Fibroblast of the aortic adventitia (primary cell): ENCODE measurements at places on chromosomes 4 and X.

- no peak for DNase-seq
Observed at GRCh38 chrX:136950211-136950610, 69.7 kb upstream of the RBMX start.

- DNase-seq, result no peak
Observed at GRCh38 chr4:146462251-146462650, 59.5 kb downstream of the SLC10A7 start.

- DNase-seq, result no peak
Observed at GRCh38 chrX:31652650-31653049, 580.8 kb upstream of the FTHL17 start.

- peak; percentile 76 for DNase-seq
Observed at GRCh38 chr4:20544645-20545044, 155.6 kb upstream of the PACRGL start.

DNA sequence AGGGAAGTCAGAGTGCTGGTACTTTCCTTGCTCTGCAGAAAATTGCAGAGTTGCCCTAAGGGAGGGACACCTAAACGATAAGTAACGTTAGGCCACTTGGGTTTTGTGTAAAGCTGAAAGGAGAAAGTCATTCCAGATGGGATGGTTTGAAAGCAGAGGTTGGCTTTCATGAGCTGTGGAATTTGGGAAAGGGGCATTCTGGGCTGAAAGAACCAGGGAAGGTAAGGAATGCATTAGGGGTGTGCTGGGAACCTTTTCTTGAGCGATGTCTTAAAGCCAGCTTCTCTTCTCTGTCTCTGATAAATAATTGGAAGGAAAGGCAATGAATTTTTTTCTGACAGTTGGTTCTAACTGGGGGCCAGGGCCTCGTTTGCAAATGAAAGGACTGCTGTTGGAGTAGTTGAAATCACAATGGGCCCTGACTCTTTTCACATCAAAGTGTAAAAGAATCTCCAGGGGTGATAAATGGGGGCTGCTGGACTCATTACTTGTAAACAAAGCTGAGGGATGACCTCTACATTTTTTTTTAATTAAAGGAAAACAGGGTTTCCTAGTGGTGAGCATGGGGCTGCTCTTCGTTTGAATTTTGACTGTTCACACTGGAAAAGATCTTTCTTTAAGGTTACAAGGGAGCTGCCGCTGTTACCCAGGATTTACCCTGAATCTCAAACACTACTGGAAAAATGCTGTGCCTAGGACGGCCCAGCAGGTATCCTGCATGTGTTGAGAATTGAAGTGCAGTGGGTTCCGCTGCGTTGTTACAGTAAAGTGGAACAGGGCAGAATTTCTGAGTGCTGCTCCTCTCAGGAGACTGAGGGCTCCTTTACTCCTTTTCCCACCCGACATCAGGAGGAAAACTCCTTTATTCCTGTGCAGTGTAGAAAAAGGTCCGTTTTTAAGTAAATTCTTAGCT, 25.0 kb downstream of the AFF1 start:
- no peak for DNase-seq

GRCh38 chr4:88522702-88523324, 763 bp downstream of the PYURF start:
- peak; percentile 49 for DNase-seq

- DNase-seq, result no peak
Observed at GRCh38 chr4:16661813-16662212, 236.6 kb downstream of the LDB2 start.

GRCh38 chr4:2292646-2293108, 30.8 kb upstream of the MXD4 start:
- peak; percentile 89 for DNase-seq

- no peak for DNase-seq
Observed at GRCh38 chrX:153681175-153681574, 6.6 kb upstream of the SLC6A8 start.

DNA sequence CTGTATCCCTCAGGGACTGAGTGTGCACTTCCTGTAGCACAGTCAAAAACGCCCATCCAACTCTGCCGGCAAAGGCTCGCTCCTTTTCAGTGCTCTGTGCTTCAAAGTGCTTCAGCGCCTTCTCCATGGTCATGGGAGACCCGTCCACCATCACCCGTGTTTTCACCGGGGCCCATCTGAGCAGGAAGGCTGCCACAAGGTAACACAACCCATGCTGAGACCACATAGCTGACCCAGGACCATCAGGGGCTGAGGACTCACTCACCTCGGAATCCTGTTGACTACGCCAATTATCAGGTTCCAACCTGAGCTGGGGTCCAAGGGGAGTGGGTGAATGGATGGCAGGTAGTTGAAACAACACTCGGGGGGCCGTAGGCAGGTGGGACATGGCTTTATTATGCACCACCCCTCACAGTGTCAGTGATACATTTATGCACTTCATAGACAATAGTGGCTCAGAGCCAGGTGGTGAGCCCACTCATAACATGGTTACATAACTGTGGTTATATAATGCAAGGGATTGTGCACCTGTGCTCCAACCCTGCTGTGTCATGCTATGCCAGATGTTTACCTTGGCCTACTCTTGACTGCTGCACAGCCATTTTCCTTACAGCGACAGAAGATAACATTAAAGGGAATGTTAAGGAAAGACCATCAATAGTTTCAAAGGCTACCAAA, 227.8 kb downstream of the ADGRL3 start:
- no peak for DNase-seq

- no peak for DNase-seq
Observed at GRCh38 chr4:163467082-163467770, 6.3 kb downstream of the TKTL2 start.

DNA sequence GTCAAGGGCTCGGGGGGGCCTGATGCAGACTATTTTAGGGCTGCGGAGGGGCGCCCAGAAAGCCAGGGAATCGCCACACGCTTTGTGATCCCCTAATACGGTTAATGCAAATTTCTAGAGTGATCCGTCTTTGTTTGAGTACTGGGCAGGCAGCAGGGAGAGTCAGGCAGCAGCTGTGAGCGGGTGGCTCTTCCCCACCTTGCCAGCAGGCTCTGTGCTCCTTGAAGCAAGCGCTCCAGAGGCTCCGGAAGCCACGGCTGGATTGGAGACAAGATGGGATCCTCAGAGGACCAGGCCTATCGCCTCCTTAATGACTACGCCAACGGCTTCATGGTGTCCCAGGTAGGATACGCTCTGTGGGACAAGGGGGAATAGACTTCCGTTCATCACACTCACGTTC, at the start of gene ASMT:
Gene ASMT, plus strand, starts transcription at position 133 of the 400 bp plus-strand sequence. Its CDS starts 141 bp downstream, at position 274.
- no peak for DNase-seq

- DNase-seq, result peak; percentile 53
Observed at GRCh38 chr4:17561195-17561909, 15.6 kb upstream of the LAP3 start.

DNA sequence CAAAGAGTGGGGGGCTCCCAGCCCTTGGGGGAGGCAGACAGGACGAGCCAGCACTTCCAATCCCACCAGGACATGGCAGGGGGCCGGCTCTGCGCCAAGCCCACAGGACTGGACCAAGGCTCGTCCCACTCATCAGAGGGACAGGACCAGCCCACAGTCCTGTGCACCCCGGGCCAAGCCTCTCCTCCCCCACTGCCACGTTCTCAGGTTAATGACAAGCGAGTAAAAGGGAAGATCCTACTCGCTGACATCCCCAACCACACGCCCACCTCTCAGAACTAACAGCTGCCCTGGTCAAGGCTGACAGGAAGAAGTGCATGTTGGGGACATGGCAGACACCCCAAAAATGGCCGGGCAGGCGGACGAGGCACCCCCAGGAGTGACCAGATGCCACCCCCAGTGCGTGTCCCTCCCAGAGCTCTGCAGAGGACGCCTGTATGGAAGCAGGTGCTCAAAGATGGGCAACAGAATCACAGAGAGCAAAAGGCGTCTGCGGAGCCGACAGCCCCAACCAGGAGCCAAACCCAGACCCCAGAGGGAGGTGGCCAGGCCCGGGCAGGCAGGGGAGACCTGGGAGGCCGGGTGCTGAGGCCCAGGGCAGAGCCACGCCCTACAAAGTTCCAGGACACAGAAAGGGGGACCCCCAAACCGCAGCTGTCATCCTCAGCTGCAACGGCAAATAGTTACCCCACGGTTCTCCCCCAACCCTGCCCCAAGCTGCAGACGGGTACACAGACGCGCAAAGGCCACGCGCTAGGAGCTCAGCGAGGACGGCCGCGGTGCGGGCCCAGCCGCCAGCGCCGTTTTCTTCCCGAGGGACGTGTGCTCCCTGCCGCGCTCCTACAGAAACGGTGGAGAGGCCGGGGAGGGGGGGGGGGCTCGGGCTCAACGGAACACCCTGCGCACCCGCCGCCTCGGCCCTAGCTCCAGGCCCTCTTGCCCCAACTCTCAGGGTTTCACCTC, 1.7 kb downstream of the CTBP1 start:
- no peak for DNase-seq

DNA sequence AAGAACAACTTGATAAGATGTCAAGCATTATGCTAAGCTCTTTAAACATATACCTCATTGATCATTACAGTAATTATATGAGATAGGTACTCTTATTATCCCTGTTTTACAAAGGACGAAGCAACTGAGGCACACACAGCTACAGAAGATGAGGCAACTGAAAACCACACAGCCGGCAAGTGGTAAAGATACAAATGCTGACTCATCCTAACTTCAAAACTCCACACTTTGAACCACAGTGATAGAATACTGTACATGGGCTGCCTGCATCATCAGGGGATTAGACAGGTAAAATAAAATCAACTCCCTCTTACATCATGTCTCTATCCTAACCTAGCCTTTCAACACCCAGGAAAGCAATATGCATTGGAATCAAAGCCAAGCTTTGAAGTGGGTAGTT, 47.8 kb downstream of the LHFPL1 start:
- no peak for DNase-seq

DNA sequence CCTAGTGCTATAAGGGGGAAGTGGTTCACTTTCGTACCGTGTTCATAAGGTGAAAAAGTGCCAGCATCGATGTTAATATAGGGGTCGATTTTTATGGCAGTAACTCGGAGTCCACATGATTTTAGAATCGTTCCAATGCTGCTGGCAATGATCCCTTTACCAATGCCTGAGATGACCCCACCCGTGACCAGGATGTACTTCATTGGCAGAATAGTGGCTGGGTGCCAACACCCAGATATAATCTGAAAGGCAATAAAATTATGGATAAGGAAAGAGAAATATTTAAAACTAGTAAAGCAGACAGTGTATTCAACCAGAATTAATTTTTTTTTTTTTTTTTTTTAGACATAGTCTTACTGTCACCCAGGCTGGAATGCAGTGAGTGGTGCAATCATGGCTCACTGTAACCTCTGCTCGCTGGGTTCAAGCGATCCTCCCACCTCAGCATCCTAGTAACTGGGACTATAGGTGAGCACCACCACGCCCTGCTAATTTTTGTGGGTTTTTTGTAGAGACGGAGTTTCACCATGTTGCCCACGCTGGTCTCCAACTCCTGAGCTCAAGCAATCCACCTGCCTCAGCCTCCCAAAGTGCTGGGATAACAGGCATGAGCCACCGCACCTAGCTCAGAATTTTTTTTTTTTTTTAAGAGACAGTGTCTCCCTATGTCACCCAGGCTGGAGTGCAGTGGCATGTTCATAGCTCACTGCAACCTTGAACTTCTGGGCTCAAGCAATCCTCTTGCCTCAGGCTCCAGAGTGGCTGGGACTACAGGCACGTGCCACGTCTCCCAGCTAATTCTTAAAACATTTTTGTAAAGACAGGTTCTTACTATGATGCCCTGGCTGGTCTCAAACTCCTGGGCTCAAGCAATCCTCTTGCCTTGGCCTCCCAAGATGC, 9.5 kb downstream of the CTPS2 start:
- DNase-seq, result no peak

- DNase-seq, result no peak
Observed at GRCh38 chr4:108333353-108333942, 164.7 kb upstream of the LEF1 start.

DNA sequence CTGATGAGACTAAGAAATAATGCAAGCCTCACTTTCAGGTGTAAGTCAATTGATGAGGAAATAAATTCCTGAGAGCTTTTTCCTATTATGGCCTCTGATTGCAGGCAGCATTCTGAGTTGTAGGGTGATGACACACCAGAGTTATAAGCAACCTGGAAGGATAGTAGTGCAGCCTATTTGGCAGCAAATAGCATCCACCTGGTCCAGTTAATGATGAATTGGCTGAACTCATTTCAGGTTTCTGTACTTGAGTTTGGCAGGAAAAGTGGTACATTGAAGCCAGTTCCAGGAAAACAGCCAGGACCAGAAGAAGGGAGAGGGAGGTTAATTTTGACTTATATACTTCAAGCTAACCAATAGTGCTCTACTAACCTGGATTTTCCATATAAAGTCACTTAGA, 316.8 kb downstream of the NAF1 start:
- no peak for DNase-seq

DNA sequence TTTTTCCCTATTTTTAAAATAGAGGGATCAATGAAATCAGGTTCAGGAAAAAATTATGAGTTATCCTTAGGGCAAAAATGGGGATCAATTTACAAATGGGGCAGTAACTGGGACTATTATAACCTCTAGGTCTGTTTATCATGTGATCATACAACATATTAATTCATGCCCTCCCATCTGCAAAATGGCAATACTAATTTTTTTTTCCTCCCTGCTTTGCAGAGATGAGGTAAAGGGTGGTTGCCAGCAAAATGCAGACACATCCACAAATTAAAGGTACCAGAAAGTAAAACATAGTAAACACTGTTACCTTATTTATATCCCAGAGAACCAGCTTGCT, 467 bp downstream of the HSD17B11 start:
- DNase-seq, result no peak

- DNase-seq, result no peak
Observed at GRCh38 chr4:80471756-80472155, 136.2 kb downstream of the CFAP299 start.

- no peak for DNase-seq
Observed at GRCh38 chrX:151000861-151001331, 17.8 kb downstream of the HMGB3 start.

DNA sequence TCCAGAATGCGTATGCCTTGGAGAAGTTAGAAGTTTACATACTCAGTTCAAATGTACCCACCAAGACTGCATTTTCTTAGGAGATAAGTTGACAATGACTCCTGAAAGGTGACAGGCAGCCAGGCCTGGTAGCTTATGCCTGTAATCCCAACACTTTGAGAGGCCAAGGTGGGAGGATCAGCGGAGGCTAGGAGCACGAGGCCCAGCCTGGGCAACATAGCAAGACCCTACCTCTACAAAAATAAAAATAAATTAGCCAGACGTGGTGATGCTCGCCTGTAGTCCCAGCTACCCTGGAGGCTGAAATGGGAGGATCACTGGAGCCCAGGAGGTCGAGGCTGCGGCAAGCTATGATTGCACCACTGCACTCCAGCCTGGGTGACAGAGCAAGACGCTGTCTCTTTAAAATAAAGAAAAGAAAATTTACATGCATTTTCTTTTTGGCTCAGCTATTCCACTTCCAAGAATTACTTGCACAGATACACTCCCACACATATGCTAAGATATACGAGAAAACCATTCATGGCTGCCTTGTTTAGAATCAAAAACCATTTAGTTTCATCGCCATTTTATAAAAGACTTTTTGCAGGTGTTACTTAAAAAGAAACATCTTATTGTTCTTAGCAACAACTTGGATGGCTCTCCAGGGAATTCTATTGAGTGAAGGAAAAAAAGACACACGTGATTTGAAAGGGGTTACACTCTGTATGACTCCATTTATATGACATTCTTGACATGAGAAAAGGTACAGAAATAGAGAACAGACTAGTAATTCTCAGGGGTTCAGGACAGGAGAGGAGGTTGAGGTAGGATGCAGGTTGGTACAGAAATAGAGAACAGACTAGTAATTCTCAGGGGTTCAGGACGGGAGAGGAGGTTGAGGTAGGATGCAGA, 66.3 kb downstream of the DHRSX start:
- no peak for DNase-seq

- no peak for DNase-seq
Observed at GRCh38 chr4:85656759-85657505, 182.0 kb downstream of the ARHGAP24 start.
